GM12878 (cell line): ENCODE measurements at places on chromosomes 2 and 18.

DNA sequence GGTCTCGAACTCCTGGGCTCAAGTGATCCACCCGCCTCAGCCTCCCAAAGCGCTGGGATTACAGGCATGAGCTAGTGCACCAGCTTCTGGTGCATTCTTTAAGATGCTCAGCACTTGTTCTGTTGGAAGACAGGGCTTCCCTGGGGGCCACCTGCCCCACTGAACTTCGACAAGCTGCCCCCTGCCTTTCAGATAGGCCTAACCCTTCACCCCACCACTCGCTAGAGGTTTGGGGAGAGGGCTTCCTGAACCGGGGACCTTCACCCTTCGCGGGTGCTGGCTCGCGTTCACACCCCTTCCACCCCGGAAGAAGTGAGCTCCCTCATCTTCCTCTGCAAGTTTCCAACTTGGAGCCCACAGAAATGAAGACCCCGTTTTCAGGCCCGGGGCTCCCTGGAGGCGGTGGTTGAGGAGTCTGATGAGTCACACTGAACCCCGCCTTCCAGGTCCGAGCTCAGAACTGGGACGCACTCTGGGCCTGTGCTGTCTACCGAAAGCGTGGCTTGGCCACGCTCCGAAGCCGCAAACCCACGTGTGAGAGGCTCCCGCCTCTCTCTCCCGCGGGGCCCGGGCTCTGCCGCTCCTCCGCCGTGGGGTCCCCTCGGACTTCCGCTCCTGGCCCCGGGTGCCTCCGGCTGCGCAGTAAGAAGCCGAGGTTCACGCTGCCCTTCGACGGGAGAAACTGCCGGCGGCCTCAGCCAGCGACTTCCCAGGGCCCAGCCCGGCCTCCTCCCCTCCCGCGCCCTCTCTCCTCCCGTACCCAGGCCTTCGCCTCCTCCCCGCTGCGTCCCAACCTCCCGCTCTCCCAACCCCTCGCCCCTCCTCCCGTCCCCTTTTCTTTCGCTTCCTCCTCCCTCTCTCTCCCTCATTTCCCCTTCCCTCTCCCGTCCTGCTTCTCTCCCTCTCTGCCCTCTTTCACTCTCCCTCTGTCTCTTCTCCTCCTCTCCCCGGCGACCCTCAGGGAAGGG, 47.5 kb upstream of the SP3 start:
- no peaks in the 10 kb centered on the region for H3K27me3 ChIP-seq
- H3K36me3 ChIP-seq, result no peaks in the 10 kb centered on the region
- DNase-seq, result no peak
- peaks cover 6% of the 10 kb centered on the region for H3K4me1 ChIP-seq
- peak overlapping the region; percentile 13; the same call in 1 of the 2 replicates for H3K4me3 ChIP-seq
- no peak overlapping the region for H3K27ac ChIP-seq

DNA sequence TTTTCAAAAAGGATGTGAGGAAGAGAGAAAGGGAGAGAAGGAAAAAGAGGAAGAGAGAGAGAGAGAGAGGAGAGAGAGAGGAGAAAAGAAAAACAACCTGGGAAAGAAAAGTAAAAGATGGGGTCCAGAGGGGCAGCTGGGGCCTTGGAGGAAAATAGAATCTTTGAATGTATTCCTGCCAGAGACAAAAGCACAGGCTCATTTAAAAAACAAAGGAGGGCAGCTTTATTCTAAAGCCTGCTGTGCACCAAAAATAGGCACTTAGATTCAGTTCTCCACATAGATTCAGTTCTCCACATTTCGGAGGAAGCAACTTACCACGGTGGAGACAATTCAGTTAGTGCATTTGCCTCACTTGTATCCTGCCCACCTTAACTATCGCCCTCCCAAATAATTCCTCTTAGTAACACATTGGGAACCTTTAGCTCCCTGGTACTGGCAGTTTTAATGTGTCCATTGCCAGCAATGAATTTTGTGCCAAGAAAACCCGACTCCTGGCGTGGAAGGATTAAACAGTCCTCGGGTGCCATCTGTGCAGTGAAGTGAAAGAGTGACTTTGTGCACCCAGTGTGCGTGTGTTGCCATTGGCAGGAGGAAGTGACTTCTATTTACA, 71.3 kb downstream of the DPP4 start:
- no peaks in the 10 kb centered on the region for H3K4me1 ChIP-seq
- no peaks in the 10 kb centered on the region for H3K27me3 ChIP-seq
- DNase-seq, result no peak
- H3K4me3 ChIP-seq, result no peak overlapping the region
- H3K27ac ChIP-seq, result no peak overlapping the region

- no peak overlapping the region for H3K27ac ChIP-seq
- H3K27me3 ChIP-seq, result no peaks in the 10 kb centered on the region
- peaks cover 10% of the 10 kb centered on the region for H3K4me1 ChIP-seq
- no peaks in the 10 kb centered on the region for H3K36me3 ChIP-seq
- H3K4me3 ChIP-seq, result no peak overlapping the region
- no peak for DNase-seq
Measured at GRCh38 chr18:79857082-79857671, 59.4 kb downstream of the KCNG2 start.

DNA sequence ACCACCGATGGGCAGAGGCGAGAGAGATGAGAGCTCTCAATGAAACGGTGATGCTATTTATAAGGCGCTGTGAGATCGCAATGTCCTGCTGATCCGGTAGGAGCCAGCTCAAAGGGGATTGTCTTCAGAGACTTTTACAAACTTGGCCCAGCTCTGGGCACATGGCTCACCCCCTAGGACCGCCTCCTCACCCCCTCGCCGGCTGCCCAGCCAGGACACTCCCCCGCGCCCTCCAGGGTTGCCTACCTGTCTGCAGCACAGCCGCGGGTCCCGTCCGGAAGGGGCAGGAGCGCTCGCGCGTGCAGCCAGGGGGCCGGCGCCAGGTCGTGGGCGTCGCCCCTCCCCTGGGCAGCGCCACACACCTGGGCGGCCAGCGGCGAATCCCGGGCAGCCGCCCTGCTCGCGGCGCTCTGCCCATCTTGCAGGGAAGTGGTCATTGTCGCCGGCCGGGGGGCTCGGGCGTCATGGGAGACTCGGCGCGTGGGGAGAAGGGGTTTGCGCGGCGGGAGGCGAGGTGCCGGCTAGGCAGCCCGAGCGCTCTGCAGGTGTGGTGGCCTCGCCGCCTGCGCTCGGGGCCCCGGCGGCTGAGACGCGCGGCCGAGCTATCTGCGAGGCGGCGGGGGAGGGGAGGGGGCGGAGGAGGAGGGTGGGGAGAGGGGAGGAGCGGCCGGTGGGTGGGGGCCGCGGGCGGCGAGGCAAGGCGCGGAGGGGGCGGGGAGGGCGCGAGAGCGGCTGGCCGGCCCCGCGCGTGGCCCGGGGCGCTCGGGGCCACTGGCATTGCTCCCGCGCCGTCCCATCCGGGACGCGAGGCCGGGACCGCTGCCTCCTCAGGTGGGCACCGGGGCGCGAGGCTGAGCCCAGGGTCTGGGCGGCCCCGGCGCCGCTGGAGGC, at the start of gene GRB14:
TSS of gene GRB14 (minus strand) at position 610 of the 891 bp plus-strand sequence. CDS start at position 437, 173 bp downstream.
- no peaks in the 10 kb centered on the region for H3K36me3 ChIP-seq
- no peak within 1 kb of the TSS for H3K4me3 ChIP-seq
- H3K4me1 ChIP-seq, result no peaks in the 10 kb centered on the region
- no peak within 1 kb of the TSS for H3K27ac ChIP-seq
- no peak for DNase-seq
- H3K27me3 ChIP-seq, result no peaks in the 10 kb centered on the region; the same call in none of the 2 replicates

DNA sequence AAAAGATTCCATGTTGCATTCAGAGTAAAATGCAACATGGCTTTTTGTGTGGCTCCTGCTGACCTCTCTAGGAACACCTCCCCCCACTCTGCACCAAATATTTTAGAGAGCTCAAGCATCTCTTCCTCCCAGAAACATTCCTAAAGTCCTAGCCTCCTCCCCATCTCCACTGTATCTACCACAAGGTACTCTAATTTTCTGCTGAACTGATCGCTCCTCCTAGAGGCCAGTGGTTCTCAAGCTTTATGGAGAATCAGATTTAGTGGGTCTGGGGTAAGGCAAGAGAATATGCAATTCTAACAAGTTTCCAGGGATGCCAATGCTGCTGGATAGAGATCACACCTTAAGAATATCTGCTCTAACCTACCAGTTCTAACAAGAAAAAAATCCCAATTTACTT, 89.5 kb upstream of the HNRNPA3 start:
- H3K27ac ChIP-seq, result no peak overlapping the region
- H3K4me3 ChIP-seq, result no peak overlapping the region
- DNase-seq, result no peak
- H3K36me3 ChIP-seq, result no peaks in the 10 kb centered on the region

- H3K27ac ChIP-seq, result peak overlapping the region; percentile 68
- H3K27me3 ChIP-seq, result no peaks in the 10 kb centered on the region
- no peaks in the 10 kb centered on the region for H3K36me3 ChIP-seq
- H3K4me3 ChIP-seq, result peak overlapping the region; percentile 42; the same call in 1 of the 2 replicates
Measured at GRCh38 chr2:143730155-143730952, 601.1 kb downstream of the ARHGAP15 start.

GRCh38 chr2:215404348-215405012, 31.4 kb downstream of the FN1 start:
- no peaks in the 10 kb centered on the region for H3K4me1 ChIP-seq
- H3K36me3 ChIP-seq, result no peaks in the 10 kb centered on the region; the same call in 1 of the 2 replicates
- no peak overlapping the region for H3K4me3 ChIP-seq

GRCh38 chr2:104859291-104859765, 5.4 kb downstream of the POU3F3 start:
- DNase-seq, result no peak
- no peaks in the 10 kb centered on the region for H3K4me1 ChIP-seq
- no peaks in the 10 kb centered on the region for H3K36me3 ChIP-seq
- no peak overlapping the region for H3K4me3 ChIP-seq

- H3K27ac ChIP-seq, result no peak overlapping the region
- no peak for DNase-seq
- H3K4me1 ChIP-seq, result peaks cover 3% of the 10 kb centered on the region
- H3K4me3 ChIP-seq, result no peak overlapping the region
- no peaks in the 10 kb centered on the region; the same call in none of the 2 replicates for H3K27me3 ChIP-seq
Measured at GRCh38 chr2:44804406-44805265, 136.9 kb upstream of the SIX3 start.

DNA sequence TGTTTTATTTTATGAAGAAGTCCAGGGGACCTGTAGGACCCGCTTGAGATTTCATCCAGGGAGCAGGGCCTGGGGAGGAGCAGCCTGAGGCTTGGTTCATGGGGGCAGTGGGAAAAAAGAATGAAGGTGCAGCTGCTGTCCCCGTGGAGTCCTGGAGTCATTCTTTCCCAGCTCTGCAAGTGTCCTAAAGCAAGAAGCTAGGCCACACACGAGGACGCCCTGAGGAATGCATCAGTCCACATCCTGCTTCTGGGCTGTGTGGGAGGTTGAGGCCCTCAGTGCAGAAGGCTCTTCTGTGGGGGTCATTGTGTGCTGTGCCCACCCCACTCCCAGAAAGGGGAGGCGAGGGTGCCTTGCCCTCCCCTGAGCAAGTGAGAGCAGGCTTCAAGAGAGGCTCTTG, 179.9 kb upstream of the HS6ST1 start:
- no peaks in the 10 kb centered on the region for H3K4me1 ChIP-seq
- H3K4me3 ChIP-seq, result no peak overlapping the region
- no peak overlapping the region for H3K27ac ChIP-seq
- no peak for DNase-seq
- no peaks in the 10 kb centered on the region for H3K36me3 ChIP-seq

GRCh38 chr2:109168716-109169115, 39.7 kb downstream of the SH3RF3 start:
- H3K27ac ChIP-seq, result no peak overlapping the region
- no peaks in the 10 kb centered on the region for H3K4me1 ChIP-seq
- no peaks in the 10 kb centered on the region for H3K36me3 ChIP-seq
- no peaks in the 10 kb centered on the region; the same call in 1 of the 2 replicates for H3K27me3 ChIP-seq

DNA sequence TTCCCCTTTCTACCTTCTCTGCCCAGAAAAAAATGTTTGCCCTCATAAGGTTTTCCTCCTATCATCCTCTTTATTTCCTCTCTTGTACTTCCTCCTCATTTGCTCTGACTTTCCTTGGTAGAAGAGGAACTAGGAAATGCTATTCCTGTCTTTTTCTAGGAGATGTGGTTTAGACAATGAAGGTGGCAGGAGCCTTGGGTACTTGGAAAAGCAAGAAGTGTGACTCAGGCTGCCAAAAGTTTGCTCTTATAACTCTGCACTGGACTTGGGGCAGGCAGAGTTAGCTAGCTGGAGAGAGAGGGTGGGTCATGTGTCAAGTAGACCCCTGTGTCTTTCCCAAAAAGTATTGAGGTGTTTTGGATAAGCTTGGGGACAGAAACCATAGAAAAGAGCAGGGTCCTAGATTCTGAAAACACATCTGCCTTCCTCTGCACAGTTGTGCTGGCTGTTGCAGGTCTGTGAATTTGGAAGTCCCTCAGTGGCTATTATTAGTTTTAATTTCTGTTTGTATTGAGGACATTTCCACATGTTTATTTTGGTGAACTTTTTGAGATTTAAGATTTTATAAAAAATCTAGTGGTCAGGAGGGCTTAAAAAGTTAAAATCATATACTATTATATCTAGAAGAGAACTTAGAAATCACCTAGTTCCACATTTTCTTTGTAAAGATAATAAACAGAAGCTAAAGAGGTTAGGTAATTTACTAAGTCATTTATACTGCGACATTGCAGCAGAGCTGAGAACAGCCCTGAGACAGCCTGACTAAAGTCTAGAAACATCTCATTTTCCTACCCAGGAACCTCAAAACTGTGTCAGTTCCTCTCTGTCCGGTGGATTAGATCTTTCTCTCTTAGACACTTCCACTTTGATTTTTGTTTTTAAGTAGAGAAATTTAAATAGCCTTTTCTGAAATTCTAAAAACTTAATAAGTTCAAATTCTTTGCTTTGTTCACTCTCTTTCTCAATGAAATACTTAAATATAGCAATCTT, 16.0 kb downstream of the INSIG2 start:
- peak; percentile 53 for DNase-seq
- no peaks in the 10 kb centered on the region for H3K27me3 ChIP-seq
- peak overlapping the region; percentile 45; the same call in 1 of the 2 replicates for H3K4me3 ChIP-seq
- H3K36me3 ChIP-seq, result no peaks in the 10 kb centered on the region; the same call in 1 of the 2 replicates
- peak overlapping the region; percentile 52 for H3K27ac ChIP-seq

DNA sequence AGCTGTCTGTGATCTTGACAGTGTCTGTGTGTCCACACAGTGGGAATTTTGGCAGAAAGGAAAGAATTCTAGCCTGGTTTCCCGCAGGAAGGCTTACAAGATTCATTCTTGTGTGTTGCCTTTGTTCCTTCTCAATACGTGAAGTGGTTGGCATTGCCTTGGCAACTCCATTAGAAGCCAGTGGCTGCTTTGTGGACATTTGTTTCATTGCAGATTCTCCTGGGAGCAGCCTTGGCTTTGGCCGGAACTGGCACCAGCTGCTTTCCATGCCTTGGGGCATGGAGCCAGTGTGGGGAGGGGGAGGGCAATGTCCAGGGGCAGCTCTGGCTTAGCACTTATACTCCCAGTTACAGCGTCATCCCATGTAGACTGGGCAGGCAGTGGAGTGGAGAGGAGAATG, 39.4 kb downstream of the KIF5C start:
- no peak overlapping the region for H3K27ac ChIP-seq
- H3K4me1 ChIP-seq, result no peaks in the 10 kb centered on the region
- H3K4me3 ChIP-seq, result no peak overlapping the region
- DNase-seq, result no peak
- no peaks in the 10 kb centered on the region for H3K27me3 ChIP-seq

GRCh38 chr2:84999553-84999955, 28.6 kb downstream of the KCMF1 start:
- no peaks in the 10 kb centered on the region for H3K27me3 ChIP-seq
- no peak overlapping the region for H3K4me3 ChIP-seq
- peak overlapping the region; percentile 55 for H3K27ac ChIP-seq
- peaks cover 7% of the 10 kb centered on the region; the same call in 1 of the 2 replicates for H3K4me1 ChIP-seq
- H3K36me3 ChIP-seq, result peaks cover 13% of the 10 kb centered on the region; the same call in 1 of the 2 replicates

- no peaks in the 10 kb centered on the region for H3K4me1 ChIP-seq
- no peaks in the 10 kb centered on the region for H3K36me3 ChIP-seq
Measured at GRCh38 chr2:67374481-67374880, 22.7 kb upstream of the ETAA1 start.
